ENCODE measurements at places on chromosomes 1 and 21.

DNA sequence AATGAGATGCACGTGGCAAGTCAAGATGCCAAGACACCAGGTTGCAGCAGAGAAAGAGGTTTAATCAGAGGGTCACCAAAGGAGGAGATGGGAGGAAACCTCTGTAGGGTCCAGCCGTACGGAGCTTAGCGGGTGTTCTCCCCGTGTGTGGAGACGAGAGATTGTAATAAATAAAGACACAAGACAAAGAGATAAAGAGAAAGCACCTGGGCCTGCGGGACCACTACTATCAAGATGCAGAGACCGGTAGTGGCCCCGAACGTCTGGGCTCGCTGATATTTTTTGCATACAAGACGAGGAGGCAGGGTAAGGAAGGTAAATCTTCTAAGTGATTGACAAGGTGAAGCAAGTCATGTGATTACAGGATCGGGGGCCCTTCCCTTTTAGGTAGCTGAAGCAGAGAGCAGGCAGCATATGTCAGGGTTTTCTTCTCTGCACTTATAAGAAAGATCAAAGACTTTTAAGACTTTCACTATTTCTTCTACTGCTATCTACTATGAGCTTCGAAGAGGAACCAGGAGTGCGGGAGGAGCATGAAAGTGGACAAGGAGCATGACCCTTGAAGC, 41.2 kb upstream of the TDRD10 start:
- DNase-seq: no peak

DNA sequence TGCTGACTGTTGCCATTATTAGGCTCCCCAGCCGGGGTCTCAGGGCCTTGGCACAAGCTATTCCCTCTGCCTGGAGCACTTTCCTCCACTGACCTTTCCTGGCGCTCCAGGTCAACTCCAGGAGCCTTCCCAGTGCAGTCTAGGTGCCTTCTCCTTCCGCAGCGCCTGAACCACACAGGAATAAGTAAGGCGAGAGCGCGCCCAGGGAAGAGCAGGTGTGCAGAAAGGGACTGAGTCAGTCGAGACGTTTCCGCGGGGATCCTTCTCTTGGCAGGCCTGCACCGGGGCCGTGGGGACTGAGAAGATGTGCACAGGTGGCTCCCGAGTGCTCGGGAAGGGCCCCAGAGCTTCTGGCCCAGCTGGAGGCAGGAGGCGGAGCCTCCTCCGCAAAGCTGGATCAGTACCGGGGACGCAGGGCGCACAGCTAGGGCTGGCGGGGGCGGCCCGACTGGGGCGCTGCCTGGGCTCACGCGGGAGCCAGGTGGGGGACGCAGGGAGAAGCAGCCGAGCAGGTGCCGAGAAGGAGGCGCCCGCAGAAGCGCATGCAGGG, 765 bp upstream of the BMP8A start:
- DNase-seq: peak; percentile 24

DNA sequence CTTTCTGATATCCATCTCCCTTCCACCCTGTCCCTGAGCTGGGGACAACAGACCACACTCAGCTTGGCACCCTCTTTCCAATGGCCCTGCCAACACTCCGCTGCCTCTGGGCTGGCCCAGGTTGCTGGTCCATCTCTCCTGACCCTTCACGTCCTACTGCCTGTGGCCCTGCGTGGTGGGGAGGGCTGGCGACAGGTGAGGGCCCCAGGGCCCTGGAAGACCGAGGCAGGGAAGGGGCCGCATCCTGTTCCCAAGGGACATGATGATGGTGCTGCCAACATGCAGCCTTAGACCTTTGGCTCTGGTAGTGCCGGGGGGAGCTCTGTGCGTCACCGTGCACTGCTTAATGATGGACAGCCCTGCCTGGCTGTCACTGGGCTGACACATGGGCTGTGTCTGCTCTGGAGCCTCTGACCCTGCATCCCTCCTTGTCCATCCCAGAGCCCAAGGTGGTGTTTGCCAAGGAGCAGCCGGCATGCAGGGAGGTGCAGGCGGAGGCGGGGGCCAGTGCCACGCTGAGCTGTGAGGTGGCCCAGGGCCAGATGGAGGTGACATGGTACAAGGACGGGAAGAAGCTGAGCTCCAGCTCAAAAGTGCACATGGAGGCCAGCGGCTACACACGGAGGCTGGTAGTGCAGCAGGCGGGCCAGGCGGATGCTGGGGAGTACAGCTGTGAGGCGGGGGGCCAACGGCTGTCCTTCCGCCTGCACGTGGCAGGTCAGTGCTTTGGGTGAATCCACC, 65.2 kb downstream of the OBSCN start:
- no peak for DNase-seq

- DNase-seq: no peak
These were observed 4.2 kb downstream of the OLFML2B start for GRCh38 chr1:162019446-162019845.

DNA sequence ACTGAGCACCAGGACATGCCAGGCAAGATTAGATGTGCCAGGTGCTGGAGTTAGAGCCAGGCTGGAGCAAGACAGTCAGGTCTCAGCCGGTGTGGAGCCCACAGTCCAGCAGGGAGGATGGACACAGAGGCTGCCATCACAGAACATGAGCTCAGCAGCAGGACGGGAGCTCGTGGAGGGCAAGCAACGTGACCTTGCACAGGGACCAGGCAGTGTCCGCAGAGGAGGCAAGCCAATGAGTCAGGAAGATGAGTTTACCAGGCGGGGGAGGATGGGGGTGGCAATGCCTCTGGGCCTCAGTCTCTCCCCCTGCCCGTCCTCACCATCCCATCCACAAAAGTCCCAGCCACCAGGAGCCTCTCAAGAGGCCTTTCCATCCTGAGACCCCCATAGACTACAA, 20.7 kb upstream of the ZC3H12A start:
- DNase-seq: no peak

GRCh38 chr1:151907363-151908139, 1.8 kb downstream of the THEM4 start:
- DNase-seq: peak; percentile 37

DNA sequence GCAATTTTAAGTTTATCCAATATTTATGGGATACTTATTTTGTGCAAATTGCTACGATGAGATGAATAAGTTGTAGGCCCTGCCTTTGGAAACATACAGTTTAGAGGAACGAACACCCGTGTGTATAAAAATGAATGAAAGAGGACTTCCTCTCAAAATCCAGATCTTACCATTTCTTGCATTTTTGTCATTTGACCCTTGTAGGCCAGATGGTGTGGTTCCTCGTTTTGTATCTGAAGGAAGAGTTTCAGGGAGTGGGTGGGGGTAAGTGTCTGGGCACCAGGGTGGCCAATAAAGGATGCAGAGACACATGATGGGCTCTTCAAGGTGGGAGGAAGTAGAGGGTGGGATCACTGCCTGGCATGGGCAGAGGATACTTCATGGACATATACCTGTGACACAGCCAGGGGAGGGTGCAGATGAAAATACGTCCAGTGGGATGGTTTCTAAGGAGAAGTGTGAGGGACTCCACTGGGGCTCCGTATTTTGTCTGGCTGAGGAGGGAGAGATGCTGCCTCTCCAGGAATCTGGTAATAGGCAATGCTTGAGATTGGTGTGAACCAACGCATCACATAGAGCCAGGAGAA, 14.4 kb downstream of the MAPKAPK2 start:
- DNase-seq: no peak

DNA sequence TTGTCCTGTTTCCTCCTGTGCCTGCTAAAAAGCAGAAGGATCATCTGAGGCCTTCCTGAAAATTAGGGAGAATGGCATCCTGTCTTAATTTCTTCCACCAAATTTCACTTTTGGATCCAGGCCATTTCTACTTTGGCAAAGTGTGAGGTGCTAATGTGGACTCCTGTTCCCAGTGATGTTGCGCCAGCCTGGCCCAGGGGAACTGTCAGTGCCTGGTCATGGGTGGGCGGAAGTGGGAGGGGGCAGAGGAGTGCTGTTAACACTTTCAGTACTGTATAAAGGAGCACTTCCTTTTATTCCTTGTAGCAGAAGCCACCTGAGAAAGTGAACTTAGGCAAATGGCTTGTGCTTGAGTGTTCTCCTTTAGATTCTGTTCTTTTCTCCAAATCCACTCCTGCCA, 19.9 kb downstream of the ELAPOR1 start:
- DNase-seq: no peak

DNA sequence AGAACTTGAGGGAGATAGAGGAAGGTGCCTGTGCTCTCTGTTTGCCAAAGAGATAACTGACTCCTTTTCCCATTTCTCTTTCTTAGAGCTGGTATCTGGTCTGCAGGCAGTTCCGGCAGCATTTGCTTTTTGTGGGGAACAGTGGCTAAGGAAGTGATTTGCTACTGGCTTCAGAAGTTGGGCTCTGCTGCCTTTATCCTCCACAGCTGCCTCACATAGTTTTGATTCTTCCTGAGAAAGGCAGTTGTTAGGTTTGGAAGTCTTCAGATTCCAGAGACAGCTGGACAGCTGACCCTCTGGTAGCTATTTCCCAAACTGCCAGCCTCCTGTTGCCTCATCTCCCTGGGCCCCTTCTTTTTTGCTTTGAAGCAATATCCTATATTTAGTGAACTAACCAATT, 62.6 kb upstream of the MACF1 start:
- DNase-seq: no peak

DNA sequence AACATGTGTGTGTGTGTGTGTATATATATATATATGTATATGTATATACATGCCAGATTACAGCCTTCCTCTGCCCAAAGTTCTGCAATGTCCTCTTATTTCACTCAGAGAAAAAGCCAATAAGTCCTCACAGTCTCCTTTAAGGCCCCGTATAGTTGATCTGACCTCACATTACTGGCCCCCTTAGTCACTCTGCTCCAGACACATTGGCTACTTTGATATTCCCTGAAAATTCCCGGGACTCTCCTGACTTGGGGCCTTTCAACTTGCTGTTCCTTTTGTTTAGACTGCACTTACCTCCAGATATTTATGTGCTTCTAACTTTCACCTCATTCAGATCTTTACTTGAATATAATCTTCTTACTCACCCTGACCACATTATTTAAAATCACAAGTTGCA, 4.2 kb upstream of the BSDC1 start:
- DNase-seq: no peak

GRCh38 chr1:32194984-32195383, 5.4 kb upstream of the CCDC28B start:
- no peak for DNase-seq

- no peak for DNase-seq
These were observed 418.8 kb downstream of the SIPA1L2 start for GRCh38 chr1:232211149-232211548.

DNA sequence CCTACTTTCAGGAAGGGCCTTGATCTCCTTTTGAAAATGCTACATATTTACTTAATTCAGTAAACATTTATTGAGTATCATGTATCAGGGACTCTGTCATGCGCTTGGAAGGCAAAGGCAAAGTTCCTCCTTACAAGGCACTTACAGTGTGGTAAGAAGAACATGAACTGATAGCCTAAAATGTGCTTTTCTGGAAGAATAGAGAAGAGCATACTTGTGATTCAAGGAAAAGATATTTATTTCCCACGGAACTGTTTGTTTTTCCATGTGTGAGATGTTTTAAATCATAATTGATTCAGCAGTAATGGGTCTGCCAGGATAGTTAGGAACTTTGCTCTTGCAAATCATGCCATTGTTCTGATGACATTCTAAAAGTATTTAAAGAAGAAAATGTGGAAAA, 110.1 kb upstream of the ZNHIT6 start:
- no peak for DNase-seq

DNA sequence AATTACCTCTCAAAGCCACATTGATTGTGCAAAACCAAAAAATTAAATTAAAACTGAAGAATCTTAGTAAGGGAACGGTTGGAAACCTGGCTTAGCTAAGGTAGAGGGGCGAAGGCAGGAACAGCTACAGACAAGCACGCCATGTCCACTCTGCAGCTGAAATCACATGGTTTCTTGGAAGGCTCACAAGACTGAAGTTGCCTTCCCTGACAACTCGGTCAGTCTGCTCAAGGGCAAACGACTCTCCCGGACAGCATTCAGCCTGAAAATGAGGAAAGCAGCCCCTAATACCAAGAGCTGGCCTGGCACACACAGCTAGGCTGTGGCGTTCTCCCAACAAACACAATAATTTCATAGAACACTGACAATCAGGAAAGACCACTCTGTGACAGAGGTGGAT, 22.7 kb upstream of the BECN2 start:
- no peak for DNase-seq

GRCh38 chr1:225412803-225413351, 15.0 kb downstream of the LBR start:
- DNase-seq: no peak

- no peak for DNase-seq
These were observed 451 bp downstream of the ADAMTSL4 start for GRCh38 chr1:150549496-150550221.

- DNase-seq: no peak
These were observed 17.0 kb upstream of the SUCO start for GRCh38 chr1:172515927-172516326.

DNA sequence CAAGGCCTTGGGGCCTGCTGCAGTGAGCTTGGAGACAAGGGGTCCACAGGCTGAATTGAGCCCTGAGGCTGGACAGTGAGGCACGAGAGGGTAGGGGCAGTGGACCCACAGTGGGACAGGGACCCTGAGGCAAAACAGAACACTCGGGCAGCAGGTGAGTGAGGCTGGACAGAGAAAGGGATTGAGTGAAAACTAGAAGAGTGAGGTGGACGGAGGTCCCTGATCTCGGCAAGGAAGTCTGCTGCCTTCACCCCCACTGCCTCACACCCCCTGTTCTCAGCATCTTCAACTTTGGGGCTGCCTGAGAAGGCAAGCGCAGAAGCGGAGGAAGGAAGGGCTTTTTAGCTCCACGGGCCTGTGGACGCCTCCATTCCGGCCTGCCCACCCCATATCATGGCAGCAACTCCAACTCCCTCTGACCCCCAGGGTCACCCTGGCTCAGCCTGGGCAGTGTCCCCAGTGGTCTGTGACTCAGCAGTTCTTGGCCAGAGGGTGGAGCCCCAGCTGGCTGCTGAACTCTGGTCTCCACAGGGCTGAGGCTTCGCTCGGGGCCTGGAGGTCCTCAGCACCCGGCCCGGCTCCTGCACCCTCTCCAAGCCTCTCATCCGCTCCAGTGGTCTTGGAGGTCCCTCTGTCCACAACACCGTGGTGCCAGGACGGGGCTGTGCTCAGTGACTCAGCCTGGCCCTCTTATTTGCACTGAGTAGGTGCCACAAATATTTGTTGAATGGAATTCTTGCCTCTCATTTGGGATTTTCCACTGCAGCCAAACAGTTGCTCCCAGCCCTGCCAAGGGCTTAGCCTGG, 60.0 kb upstream of the EPS8L3 start:
- DNase-seq: no peak
